Activated naive CD8-positive, alpha-beta T cell treated with anti-CD3 and anti-CD28 coated beads, Interleukin-2, amount 10 ng/mL, durations not matched to agents 7 days and 5 days (primary cell): ENCODE measurements at places on chromosomes 2 and 18.

DNA sequence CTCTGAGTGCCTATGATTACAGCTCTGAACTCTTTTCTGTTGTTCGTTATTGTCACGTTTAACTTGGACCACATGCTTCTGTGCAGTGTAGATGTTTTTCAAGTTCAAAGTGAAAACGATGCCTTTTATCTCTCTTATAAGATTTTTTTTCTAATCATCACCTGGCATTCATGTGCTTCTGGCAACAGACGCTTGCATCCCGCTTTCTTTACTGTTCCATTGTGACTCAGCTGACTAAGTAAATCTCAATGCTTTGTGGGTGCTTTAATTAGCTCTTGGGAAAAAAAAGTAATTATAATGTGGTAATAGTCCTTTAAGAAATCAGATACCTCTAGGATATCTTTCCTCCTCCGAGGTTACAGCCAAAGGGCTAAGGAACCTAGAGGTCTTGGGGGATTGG is 31.2 kb upstream of the RMP24 start:
- no peak for DNase-seq

- peak; percentile 77 for DNase-seq
These were observed 103.4 kb downstream of the SEPTIN10 start for GRCh38 chr2:109510136-109511028.

DNA sequence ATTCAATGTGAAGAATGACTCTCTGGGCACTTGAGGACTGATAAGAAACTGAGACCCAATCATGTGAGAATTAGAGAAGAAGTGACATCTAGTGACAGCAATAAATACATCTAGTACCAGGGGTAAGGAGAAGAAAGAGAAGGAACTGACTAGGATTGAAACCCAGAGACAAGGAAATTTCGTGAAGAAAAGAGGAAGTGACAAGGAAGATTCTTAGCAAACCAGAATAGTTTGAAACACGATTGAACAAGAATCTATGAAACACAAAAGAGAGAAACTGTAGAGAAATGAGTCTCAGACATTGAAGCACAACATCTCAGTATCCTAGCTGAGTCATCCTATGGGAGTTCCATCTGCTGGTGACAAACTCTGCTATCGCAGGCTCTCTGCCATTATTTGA is 571.9 kb upstream of the PKDCC start:
- no peak for DNase-seq

- DNase-seq = no peak
These were observed 52.0 kb downstream of the HDAC4 start for GRCh38 chr2:239348563-239349452.

DNA sequence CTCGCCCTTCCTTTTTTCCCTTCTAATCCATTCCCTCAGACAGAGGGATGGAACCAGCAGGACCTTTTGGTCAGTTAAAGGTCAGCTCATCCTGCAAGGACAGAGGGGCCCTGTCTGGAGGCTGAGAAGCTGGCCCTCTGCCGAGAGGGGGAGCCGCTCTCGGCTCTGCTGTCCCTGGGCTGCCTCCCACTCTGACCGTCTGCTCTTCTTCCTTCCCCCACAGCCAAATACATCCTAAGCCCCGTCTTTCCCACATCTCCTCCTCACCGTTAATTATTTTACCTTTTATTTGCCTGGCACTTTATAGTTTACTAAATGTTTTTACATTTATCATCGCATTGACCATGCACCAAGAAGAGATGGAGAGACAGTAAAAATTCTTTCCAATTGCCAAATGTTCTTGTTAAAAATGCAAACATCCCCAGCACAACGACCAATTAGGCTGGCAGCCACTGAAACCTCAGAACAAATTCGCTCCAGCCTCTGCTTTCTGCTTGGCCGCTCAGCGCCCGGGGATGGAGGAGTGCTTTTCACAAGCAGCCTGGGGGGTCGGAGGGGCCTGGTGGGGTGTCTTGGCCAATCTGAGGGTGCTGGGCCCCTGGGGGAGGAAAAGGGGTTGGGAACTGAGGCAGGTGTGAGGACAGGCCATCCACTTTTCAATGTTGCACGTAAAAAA is 123.7 kb downstream of the TNS1 start:
- no peak for DNase-seq

DNA sequence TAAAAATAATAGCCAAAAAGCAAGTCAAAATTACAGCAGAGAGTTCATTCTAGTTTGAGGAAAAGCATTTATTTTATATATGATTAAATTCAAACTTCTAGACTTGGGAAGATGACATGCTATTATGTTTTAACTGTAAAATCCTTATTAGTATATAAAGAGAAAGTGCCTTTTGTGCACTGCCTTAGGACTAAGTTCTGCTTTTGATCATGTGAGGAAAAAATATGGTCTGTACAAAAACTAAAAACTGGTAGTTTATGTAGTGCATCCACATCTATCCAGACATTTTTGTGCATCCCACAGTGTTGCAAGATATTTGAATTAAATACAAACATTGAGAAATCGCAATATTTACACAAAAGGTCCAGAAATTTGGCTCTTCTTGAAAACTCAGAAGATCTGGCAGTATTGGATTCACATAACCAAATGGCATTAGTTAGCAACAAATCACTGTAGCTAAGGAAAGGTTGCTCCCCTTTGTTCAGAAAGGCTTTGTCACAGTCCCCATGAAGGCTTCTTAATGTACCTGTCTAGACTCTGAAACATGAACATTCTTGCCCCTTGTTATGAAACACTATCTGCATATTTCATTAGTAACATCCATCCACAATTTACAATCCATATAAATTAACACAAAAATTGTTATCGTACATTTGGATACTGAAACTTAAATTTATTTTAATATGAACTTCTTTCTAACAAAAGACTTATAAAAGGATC is 2.2 kb downstream of the MMADHC start:
- DNase-seq = no peak

GRCh38 chr2:137951586-137951985 is 12.7 kb upstream of the HNMT start:
- no peak for DNase-seq
